Fibroblast of lung (primary cell): ENCODE measurements at places on chromosomes 4 and X. TPM values are rescaled to one million over a fixed set of nuclear protein-coding genes. Genes with fewer than 3 reads are reported as not detected.
A peak's percentile ranks its signal among the peaks of the same experiment; 100 is the strongest.

DNA sequence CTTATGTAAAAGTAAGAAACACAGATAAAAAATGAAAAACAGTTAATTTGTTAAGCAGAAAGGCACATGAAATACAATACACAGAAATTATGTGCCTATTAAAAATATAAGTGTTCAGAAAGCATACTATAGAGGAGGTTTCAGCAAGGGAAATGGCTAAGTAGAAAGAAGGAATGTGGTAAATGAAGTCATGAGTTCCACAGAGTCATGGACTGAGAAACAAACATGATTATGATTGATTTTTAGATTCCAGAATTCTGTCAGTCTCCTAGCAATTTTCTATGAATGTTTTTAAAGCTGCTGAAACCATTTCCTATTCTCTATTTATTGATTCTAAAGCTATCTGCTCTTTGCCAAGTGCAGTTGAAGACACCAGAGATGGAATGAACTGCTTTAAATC, 1398.4 kb downstream of the ARAP2 start:
- no peak for DNase-seq

- peak; percentile 59 for DNase-seq
Observed at GRCh38 chr4:121819216-121819965, 4.3 kb downstream of the CCNA2 start.

DNA sequence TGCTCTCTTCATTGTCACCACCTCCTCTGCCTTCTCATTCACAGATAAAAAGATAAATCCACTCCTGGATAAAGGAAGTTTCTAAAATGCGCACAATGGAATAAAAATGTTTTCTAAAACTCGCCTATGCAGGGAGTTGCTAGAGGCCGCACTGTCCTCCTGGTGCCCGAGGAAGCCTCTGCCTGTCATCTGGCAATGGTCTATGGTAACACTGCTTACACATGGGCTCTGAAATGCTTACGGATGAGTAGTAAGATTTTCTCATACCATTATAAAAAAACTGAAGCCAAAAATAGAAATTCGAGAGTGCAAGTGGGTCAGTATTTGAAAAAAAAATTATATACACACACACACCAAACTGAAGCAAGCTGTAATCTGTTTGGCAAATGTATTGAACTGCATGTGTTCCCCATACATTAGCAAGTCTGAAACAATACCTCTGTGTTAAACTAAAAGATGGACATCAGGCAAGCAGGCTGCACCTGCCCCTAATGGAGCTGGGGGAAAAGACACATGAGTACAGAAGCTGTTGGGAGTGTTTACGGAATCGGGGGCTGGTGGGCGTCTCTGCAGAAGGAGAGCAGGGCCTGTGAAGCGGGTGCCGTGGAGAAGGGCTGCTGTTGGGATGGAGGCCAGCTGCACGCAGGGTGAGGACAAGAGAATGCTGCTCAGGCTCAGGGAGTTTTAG, 103.3 kb upstream of the FAT1 start:
- no peak for DNase-seq

DNA sequence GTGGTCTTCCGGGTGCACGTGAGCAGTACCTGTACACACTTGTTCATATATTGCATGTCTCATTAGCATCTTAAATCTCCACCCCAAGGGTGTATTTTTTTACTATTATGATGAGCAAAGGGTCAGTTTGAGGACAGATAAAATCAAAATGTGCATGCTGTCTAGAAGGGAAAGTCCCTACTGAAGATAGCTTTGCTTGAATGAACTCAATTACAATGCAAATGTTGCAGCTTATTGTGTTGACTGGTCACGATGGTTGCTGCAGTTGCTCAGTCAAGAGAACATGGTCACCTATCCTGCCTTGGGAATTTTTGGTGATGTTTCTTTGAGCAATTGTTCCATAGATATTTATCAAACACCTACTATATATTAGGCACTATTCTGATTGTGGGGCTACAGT, 103.8 kb upstream of the MID1IP1 start:
- no peak for DNase-seq

GRSF1 gene
- 96.5 and 101 TPM in 2 replicates for polyA plus RNA-seq

DNA sequence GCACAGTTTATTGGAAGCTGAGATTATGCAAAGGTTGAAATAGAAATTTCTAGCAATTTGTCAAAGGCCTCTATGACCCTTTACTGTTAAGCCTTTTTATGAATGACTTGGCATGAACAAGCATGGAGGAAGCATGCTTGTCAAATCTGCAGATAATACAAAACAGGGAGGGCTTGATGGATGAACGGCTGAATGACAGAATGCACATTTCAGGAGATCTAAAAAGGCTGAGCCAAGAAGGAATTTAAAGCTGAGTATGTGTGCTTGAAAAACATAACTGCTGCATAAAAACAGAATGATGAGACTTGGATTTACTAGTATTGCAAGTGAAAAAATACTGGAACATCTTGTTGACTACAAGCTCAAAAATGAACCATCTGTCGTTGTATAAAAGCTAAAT, 29.0 kb upstream of the UBE2K start:
- no peak for DNase-seq

AVPR2 gene
- polyA plus RNA-seq, result not detected in 2 replicates

GRCh38 chr4:2253160-2254084, 8.5 kb downstream of the MXD4 start:
- DNase-seq, result no peak

DNA sequence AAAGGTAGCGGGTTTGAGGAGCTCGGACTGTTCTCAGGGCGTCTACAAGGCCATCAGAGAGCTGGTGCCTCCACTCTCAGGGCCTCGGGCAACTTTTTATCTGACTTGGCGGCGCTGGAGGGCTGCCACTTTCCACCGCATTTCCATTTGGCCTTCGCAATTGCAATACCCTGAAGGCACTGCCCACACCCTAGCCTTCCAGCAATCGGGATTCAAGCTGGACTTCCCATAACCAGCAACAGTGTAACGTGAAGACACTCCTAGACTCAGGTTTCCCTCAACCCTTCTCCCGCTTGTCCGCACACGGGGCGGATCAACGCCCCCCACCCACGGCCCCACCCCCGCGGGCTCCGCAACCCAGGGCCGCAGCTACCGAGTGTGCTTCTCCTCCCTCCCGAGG, 50.2 kb upstream of the BCOR start:
- DNase-seq, result no peak

DNA sequence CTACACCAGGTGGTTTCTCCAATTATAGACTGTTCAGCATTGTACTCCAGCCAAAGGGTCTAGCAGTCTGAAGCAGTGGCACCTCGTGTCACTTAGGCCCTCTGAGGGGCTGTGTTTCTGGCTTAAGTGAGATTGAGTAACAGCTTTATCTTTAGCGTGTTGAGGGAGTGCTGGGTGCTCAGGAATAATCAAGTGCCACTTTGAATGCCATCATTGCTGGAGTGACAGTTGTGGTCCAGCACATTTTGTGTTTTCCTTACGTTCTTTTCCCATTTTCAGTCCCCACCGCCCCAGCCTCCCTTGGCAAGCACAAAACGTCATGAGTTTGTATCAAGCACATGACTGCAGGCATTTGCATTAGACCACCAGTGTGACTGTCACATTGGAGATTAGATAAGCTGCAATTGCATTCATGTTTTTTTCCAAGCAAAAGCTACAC, 58.7 kb downstream of the FNIP2 start:
- no peak for DNase-seq

GRCh38 chr4:68960294-68961163, 8.9 kb upstream of the UGT2A3 start:
- DNase-seq, result no peak

GRCh38 chrX:72132456-72132855, 741 bp upstream of the RTL5 start:
- no peak for DNase-seq

GRCh38 chr4:110357521-110357920, 118.4 kb upstream of the ENPEP start:
- DNase-seq, result no peak

DNA sequence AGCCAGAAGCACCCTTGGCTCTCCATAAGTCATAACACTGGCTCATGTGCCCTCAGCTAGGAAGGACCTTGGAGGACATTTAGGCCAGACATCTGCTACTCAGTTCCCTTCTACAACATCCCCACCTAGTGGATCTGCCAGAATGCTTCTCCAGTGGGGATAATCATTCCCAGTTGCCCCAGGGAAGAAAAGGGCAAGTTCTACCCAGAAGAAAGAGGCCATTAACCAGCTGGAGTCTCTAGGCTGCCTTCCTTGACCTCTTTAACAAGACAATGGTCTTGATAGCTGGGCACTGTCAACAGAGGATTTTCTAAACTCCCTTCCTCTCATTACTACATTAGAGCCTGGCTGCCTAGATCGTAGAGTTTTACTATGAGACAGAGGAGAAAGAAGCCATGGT, 42.0 kb downstream of the LGI2 start:
- peak; percentile 32 for DNase-seq

DNA sequence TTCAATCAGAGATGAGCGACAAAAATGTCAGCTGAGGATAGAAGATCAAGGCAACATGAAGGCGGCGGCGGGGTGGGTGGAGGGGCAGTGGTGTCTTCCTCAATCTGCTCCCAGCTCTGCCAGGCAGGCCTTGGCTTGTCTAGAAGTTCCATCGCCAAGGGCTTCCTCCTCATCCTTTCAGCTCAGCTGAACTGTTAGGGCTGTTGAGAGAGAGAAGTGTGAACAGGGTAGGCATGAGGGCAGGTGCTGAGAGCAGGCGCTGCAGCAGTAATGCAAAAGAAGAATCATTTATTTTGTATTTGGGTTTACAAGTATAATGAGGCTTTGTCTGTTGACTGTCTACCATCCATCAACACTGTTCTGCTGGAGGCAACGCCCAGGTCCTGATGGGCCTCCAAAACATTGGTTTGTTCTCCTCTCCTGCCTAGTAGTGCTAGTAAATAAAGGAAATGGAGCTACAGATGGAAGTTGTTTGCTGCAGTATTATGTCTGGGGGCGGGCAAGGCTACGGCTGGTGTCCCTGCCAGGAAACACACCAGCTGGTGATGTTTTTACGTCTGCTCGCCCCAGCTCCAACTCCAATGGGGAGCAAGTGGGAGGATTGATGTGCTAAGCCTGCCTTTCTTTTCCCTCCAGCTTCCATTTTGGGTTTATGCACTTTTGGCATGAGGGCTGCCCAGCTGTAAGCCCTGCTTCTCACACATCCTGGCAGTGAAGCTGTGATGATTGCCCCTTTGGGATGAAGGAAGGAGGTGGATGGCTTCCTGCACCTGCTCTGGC, 139.4 kb upstream of the BOD1L1 start:
- DNase-seq, result no peak

RNF175 gene
- not detected in 2 replicates for polyA plus RNA-seq

MSANTD1 gene
- 0.02 TPM in 1 of 2 replicates, not detected in the other for polyA plus RNA-seq

CPZ gene
- polyA plus RNA-seq, result 1.0 and 24.4 TPM in 2 replicates

DNA sequence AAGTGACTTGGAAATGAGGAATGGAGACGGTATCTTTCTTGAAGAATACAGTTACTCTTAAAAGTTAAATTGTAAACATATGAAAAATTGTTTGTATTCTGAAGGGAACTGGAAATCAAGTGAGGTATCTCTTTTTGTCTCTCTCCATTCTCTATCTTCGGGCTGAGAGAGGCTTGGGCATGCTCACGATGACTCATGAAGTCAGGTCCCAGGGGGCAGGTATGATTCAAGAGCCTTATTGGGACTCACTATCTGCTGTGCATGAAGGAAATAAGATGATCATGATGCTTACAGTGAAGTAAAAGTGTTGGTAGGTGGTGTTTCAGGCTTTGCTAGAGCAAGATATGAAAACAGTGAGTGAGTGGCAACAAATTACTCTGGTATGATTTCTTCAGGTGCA, 200.4 kb upstream of the PITX2 start:
- peak; percentile 19 for DNase-seq

GRCh38 chr4:10107111-10108091, 9.2 kb downstream of the WDR1 start:
- no peak for DNase-seq

CDKL5 gene
- 3.4 and 6.6 TPM in 2 replicates for polyA plus RNA-seq

DNA sequence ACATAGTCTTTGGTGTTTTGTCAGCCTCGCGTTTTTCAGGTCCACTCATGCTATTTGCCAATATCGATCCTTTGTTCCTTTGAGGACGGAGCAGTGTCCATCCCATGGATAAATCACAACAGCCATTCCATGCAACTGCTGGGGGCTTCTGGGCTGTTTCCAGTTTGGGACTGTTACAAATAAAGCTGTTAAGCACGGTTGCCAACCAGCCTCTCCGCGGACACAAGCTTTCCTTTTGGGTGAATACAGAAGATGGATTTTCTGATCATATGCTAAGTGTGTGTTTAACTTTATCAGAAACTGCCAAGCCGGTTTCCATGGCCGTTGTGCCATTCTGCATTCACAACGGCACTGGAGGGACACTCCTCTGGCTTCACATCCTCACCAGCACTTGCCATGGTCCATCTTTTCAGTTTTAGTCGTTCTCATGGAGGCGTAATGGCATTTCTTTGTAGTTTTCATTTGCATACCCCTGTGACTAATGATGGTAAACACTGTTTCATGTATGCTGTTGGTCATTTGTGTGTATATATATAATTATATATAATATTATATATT, 67.8 kb downstream of the ABLIM2 start:
- no peak for DNase-seq

GRCh38 chr4:125115941-125116340, 198.8 kb upstream of the FAT4 start:
- DNase-seq, result peak; percentile 76

GRCh38 chr4:74714611-74715130, 79.7 kb downstream of the BTC start:
- DNase-seq, result no peak

- DNase-seq, result no peak
Observed at GRCh38 chr4:1075809-1076699, 37.3 kb downstream of the RNF212 start.

DNA sequence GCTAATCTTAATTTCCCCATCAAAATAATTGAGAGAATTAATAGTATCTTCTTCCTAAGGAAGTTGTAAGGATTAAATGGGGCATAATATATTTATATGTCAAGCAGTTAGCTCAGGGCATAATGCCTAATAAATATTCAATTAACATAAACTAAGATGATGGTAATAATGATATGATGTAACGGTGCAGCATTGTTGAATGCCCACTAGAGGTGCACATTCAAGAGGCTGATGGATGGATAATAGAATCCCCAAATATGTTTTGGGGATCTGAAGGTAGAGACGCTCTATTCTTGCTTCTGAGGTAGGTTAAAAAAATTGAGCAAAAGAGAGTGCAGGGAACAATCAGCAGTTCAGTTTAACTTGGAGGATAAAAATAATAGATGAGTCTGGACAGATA, 37.1 kb downstream of the ATOH1 start:
- no peak for DNase-seq

SERTM2 gene
- polyA plus RNA-seq, result 0.01 TPM in 1 of 2 replicates, not detected in the other

GRCh38 chrX:8390771-8391170, 73.9 kb upstream of the VCX3B start:
- no peak for DNase-seq

GRCh38 chr4:126850286-126850685, 782.5 kb upstream of the INTU start:
- DNase-seq, result peak; percentile 99

GRCh38 chrX:53318766-53319353, 37.5 kb upstream of the IQSEC2 start:
- no peak for DNase-seq

GRCh38 chrX:137025930-137026329, 7.9 kb downstream of the GPR101 start:
- no peak for DNase-seq

GRCh38 chr4:154478128-154478527, 13.5 kb downstream of the DCHS2 start:
- no peak for DNase-seq
